ENCODE measurements at places on chromosomes 4 and X. TPM values are rescaled to one million over a fixed set of nuclear protein-coding genes. Genes with fewer than 3 reads are reported as not detected.

The GPR173 gene
- polyA plus RNA-seq, result 8.8 TPM

The TRIM61 gene
- 3.1 TPM for polyA plus RNA-seq

The PRDM5 gene
- polyA plus RNA-seq, result 10.0 TPM

The CSAG2 gene
- not detected for polyA plus RNA-seq

The PCDH18 gene
- 46.1 TPM for polyA plus RNA-seq

The HS6ST2 gene
- polyA plus RNA-seq, result 48.2 TPM

The PWWP3B gene
- polyA plus RNA-seq, result 26.3 TPM

The PACRGL gene
- 13.3 TPM for polyA plus RNA-seq

The SOWAHD gene
- polyA plus RNA-seq, result 1.1 TPM

The EGF gene
- 16.4 TPM for polyA plus RNA-seq

The BLTP1 gene
- 42.5 TPM for polyA plus RNA-seq

The HTN3 gene
- polyA plus RNA-seq, result not detected

The NSG1 gene
- polyA plus RNA-seq, result 3.4 TPM

The MUC7 gene
- not detected for polyA plus RNA-seq

The ABRAXAS1 gene
- polyA plus RNA-seq, result 34.3 TPM

The DRD5 gene
- 0.44 TPM for polyA plus RNA-seq

The AKAP4 gene
- 1.0 TPM for polyA plus RNA-seq

The ELF4 gene
- polyA plus RNA-seq, result 9.2 TPM

The TSPAN5 gene
- polyA plus RNA-seq, result 12.4 TPM

The ATOH1 gene
- not detected for polyA plus RNA-seq

The CPZ gene
- 6.0 TPM for polyA plus RNA-seq

The SERTM2 gene
- polyA plus RNA-seq, result 1.5 TPM

The CLNK gene
- 0.30 TPM for polyA plus RNA-seq

The STS gene
- 16.6 TPM for polyA plus RNA-seq

The CTAG1B gene
- not detected for polyA plus RNA-seq

The NDST3 gene
- not detected for polyA plus RNA-seq

The SPANXD gene
- polyA plus RNA-seq, result not detected

The FREM3 gene
- polyA plus RNA-seq, result 0.49 TPM

The GABRB1 gene
- polyA plus RNA-seq, result not detected

The XAGE1A gene
- not detected for polyA plus RNA-seq

The GPC4 gene
- 98.8 TPM for polyA plus RNA-seq

The MED12 gene
- polyA plus RNA-seq, result 52.5 TPM

The LPAR4 gene
- polyA plus RNA-seq, result 39.1 TPM

The AMELX gene
- not detected for polyA plus RNA-seq

The OTUD4 gene
- polyA plus RNA-seq, result 82.6 TPM

The DDIT4L gene
- 18.3 TPM for polyA plus RNA-seq

The SSX4B gene
- not detected for polyA plus RNA-seq

All from hindlimb muscle (tissue), 1 donor.